ENCODE measurements at places on chromosomes 16 and 17. TPM values are rescaled to one million over a fixed set of nuclear protein-coding genes. Genes with fewer than 3 reads are reported as not detected.

- no peak for DNase-seq
Observed at GRCh38 chr16:23893986-23894385, 58.2 kb downstream of the PRKCB start.

- DNase-seq = no peak
Observed at GRCh38 chr17:40404003-40404402, 13.7 kb downstream of the TOP2A start.

GRCh38 chr17:48513097-48513496, 17.7 kb downstream of the HOXB1 start:
- no peak for DNase-seq

- DNase-seq = no peak
Observed at GRCh38 chr16:85491058-85491771, 121.9 kb upstream of the GSE1 start.

The C17orf50 gene
- not detected for total RNA-seq

The KRTAP4-6 gene
- not detected for total RNA-seq

The CHD3 gene
- 127 TPM for total RNA-seq

Measured in mucosa of gallbladder (tissue), 1 donor.